ENCODE measurements at places on chromosomes 1 and 21.

DNA sequence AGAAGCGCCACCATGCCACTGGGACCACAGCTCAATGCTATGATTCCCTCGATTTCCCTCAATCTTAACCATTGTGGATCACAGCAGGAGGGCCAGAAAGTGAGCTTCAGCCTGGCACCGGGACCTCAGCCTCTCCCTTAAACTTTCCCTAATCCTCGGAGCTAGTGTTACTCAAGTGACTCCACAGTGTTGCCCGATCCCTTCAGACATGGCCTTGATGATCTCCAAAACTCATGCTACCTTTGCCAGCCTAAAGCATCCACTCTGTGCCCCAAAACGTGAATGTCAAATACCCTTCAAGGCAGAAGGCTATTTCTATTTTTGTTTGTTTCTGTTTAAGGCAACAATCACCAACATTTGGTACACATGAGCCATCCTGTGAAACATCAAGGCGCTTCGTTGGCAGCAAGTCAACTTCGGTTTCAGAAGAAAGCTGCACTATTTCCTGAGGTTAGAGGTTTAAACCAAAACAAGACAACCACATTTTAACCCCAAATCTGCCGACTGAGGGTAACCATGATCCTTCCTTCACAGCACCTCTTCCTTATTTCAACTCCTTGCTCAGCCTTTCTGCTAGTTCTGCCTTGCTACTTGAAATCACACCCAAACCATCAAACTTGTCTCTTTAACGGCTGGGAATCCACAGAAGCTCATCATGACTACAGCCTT, 94.4 kb upstream of the KRTAP19-8 start:
- DNase-seq = no peak

- no peak for DNase-seq
These were observed 65.3 kb downstream of the SELENOF start for GRCh38 chr1:86848654-86849053.

GRCh38 chr1:30123036-30123435, 600.3 kb downstream of the MATN1 start:
- DNase-seq = no peak

DNA sequence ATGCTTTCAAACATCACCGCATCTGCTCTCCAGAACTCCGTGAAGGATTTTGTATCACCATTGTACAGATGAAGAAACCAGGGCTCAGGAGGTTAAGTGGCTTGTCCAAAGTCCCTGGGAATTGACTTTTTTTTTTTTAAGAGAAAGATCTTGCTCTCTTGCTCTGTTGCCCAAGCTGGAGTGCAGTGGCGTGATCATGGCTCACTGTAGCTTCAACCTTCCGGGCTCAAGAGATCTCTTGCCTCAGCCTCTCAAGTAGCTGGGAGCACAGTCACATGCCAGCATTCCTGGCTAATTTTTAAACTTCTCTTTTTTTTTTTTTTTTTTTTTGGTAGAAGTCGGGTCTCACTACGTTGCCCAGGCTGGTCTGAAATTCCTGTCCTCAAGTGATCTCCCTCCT, 6.9 kb upstream of the TAS1R2 start:
- no peak for DNase-seq

DNA sequence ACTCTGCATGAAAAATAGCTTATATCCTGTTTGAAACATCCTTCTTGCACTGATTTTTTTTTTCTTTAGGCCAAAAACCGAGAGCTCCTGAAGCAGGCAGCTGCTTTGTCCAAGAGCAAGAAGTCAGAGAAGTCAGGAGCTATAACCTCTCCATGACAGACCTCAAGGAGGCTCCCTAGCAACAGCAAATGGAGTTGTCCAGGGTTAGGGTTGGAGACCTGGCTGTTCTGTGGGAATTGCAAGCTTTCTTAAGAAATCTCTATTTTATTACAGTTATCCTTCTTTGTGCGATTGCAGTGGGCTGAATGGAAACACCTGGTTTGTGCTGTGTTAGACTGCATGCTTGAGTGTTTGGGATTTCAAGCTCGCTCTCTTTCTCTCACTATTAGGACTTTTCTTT, 12.6 kb upstream of the STX12 start:
- no peak for DNase-seq

DNA sequence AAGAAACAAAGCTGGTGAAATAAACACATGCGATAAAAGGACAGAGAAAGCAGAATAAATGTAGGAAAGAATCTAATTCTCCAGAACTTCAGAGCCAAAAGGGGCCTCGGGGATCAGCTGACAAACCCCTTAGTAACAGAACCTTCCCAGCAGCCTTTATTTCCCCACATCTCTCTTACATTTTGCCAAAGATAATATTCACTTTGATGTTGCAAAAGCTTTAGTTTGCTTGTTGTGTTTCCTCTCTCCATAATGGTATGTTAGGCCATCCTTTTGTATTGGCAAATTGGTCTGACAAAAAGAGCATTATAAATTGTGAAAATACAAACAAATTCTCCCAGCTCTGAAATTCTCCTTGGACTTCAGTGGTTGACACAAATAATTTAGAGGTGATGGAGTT, 54.9 kb downstream of the OPTC start:
- DNase-seq = no peak

- no peak for DNase-seq
These were observed 63.9 kb downstream of the PLPPR4 start for GRCh38 chr1:99328171-99328570.

DNA sequence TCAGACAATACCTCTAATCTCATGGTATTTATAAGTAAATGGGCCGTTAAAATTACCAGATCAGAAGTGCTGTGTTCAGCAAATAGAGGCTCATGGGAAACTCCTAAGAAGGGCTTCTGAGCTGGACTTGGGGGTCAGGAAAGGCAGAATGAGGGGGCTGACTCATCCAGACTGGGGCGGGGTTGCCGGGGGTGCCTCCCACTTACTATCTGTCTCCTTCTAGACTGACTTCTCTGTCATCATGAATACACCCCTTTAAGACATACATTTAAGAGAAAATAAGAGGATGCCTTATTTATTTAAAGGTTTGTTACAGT, 96.0 kb upstream of the ERRFI1 start:
- no peak for DNase-seq

GRCh38 chr1:154661110-154661509, 53.1 kb upstream of the ADAR start:
- DNase-seq = no peak

DNA sequence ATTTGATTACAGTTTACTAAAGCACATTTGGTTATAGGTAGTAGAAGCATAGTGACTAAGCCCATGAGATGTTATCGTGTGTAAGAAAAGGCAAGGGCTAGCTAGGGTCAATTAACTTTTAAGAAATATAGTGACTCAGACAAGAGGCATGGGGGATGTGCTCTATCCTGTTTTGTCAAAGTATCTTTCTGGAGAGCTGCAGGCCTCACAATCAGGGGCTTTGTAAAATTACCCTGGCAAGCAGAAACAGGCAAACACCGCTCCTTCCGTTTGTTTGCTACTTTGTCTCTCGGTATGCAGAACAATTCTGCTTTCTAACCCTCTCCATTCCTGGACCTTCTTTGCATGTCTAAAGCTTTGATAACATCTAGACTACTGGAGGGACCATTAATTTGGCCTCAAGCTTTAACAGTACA, 26.1 kb upstream of the ZNF697 start:
- DNase-seq = no peak

DNA sequence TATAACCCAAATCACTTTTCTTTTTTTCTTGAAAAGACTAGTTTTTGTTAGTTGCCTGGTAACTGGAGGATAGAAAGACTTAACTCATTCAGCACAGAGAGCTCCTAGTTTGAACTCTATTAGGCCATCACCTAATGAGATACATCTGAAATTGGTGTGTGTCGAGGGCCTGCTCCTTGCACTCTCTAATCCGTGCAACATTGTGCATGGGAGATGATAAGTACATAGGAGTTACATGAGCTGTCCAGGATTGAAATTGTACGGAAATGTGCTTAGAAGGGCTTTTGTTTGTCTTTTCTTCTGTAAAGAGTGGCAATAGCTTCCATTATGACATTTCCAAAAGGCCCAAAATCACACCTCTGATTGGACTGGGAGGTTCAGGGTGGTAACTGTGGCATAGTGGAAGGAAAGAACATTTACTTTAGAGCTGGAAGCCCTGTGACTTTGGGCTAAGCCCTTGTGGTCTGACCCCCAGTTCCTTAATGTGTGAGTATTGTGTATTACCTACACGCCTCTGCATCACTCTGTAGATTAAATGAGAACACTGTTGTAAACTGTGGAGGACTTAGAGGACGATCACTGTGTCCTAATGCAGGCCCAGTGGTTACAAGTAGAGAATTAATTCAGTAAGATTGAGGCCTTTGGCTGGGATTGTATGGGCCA, 71.2 kb downstream of the FGGY start:
- no peak for DNase-seq

- no peak for DNase-seq
These were observed 31.5 kb upstream of the VASH2 start for GRCh38 chr1:212918824-212919223.

GRCh38 chr21:38179511-38179910, 77.3 kb upstream of the KCNJ15 start:
- no peak for DNase-seq

DNA sequence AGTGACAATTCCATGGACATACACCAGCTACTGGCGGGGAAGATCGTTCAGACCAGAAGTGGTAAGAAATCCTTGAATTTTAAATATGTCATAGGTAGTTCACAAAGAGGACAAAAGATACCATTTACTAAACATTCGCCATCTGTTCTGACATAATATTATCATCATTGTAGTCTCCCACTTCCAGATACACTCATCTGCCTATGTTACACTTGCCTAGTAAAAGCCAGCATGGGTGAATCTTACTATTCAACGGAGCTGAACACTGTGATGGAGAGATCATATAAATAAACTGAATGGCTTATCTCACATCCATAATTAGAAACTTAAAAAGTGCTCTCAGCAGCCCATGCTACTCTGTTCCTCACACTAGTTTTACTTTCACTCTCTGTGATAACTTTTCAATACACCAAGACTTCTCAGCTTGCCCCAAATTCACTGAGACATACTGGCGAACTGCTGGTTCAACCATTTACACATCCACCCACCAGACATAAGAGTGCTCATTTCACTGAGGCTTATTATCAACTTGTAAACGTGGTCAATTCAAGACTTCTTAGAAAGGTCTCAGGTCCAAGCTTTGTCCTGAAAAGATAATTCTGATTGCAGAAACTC, 463 bp upstream of the PRRC2C start:
- no peak for DNase-seq

DNA sequence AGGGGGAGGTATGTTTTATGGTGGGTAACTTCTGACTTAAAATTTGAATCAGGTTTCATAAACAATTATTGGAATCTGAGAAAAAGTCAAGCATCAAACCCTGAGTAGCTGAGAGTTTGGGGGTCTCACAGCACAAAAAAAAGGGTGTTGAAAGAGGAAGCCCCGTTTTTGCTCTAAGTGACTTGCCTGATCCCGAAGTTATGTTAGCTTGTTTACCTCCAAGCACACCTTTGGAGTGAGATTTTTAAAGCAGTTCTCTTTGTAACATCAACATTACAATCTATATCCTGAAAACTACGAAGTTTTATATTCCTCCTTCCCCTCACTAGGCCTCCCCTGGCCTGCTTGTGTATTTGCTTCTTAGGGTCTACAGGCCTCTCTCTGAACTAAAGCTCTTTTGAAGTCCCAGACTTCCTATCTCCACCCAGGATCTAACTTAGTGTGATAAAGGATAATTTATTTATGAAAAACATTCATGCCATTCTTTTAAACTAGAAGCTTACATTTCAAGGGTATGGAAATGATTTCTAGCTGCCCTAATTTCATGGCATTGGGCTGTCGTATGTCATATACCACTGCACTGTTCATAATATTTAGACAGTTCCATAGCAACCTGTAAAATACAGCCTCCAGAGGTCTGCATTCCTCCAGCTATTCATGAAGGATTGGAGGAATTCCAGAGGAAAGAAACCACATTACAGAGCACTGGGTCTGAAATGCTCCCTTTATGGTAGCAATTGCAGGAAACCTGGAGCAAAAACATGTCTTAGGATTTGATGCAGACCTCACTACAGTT, 36.1 kb upstream of the RGS1 start:
- no peak for DNase-seq

DNA sequence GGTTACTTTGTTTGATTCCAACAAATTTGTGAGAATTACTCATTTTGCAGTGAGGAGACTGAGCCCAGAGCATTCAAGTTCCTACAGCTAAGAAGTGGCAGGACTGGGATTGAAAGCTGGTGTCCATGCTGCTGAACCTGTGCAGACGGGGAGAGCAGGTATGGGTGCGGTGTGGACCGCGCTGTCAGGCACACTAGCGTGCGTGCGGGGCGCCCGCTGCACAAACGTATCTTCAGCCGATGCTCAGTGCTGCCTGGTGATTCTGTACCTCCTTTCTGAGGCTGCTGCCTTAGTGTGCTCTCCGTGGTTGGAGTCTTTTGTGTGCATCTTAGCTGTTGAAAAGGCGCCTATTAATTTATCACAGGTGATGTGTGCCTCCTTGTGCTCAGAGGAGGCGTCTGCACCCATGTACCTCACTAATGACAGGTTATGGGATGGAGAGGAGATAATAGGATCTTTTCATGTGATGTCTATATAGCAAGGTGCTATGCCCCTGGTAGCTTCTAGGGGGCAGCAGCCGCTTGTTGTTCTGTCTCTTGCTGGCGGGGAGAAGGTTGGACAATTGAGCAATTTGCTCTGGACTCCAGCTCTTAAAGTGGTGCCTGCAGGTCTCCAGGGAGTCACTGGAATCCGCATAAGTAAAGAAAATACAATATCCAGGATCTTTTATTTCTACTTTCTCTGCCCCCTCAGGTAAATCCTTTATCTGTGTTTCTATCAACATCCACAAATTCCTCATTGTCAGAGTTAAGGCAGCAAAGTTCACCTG, 32.5 kb downstream of the PEX14 start:
- no peak for DNase-seq

DNA sequence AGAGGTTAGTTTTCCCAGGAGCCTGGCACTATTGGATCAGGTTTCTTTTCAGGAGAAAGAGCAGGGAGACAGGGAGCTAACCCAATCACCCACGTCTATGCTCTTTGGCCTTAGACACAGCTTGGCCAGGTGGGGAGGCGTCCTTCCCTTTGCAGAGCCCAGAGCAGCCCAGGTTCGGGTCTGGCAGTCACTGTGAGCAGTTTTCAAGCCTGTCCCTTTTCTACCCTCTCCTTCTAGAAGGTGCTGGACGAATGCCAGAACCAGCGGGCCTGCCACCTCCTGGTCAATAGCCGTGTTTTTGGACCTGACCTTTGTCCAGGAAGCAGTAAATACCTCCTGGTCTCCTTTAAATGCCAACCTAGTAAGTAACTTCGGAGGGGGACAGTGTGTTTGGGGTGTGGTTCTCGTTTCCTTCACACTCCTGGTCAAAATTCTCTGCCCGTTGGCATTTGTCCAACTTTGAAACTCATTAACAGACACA, 44.9 kb downstream of the EVA1C start:
- DNase-seq = no peak

All from stimulated activated CD8-positive, alpha-beta memory T cell treated with anti-CD3 and anti-CD28 coated beads, Interleukin-7, amount 100 ng/mL, for 48 hours (primary cell).